ENCODE measurements at places on chromosomes 11 and 22.

GRCh38 chr11:2420502-2421225 is 20.1 kb downstream of the TSSC4 start:
- peak; percentile 70 for DNase-seq

DNA sequence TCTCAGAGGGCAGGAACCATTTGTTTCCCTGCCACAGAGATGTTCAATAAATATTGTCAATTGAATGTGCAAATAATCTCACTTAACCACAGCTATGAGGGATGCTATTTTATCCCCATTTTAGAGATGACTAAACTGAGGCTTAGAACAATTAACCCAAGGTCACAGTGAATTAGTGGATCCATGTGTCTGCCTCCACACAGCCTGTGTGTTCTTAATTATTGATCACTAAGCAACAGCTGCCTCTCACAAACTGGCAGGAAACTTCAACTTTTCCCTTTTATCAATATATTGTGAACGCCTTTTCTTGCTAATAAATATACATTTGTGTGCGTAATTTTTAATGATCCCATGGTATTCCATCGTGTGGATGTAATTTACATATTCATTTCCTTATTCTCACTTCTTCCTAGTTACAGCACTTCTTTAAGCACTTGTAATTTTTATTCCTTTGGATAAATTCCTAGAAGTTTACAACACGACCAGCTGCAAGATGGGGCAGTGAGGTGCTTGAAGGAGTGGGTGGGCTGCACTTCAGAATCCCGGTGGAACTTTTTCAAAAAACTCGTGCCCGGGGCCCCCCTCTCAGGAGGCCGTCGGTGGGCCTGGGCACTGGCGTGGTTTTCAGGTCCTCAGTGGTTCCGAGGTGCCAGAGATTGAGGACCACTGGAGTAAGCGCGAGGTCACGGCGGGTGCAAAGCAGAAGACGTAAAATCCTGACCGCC is 915 bp upstream of the SREBF2 start:
- no peak for DNase-seq

DNA sequence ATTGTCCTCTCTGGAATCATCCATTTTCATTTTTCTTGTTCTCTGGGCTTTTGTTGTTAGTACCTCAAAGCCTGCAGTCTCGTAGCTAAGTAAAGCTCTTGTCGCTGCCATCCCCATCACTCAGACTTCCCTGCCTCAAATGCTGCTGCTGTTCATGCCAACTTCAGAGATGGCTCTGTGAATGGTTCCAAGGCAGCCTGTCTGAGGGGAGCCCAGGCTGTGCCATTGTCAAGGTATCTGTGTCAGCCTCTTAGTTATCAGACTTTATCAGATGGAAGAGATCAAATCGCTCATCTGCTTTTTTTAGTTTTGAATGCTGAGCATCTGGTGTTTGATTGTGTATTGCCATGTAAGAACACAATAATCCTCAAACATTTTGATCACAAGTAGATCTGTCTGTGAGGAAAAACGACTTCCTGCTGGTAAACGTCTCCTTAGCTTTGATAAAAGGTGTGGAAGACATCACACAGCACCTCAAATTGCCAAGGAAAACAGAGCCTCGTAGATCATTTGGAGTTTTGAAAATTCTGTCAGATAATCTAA is 304.2 kb upstream of the ZC3H12C start:
- no peak for DNase-seq

DNA sequence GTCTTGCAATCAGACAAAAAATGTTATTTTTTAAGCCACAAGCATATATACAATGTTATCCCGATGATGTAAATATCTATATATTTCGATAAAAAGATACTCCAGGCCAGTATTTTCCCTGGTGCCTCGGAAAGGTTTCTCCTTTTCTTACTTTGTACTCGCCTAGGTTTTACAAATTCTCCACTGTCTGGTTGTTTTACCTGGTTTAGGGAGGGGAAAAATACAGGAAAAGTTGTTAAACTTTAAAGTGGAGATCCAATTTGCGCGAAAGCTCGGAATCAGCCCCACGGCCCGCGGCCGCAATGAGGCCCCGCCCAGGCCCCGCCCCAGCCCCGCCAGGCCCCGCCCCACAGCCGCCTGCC is 58.4 kb upstream of the WNT7B start:
- DNase-seq, result no peak

DNA sequence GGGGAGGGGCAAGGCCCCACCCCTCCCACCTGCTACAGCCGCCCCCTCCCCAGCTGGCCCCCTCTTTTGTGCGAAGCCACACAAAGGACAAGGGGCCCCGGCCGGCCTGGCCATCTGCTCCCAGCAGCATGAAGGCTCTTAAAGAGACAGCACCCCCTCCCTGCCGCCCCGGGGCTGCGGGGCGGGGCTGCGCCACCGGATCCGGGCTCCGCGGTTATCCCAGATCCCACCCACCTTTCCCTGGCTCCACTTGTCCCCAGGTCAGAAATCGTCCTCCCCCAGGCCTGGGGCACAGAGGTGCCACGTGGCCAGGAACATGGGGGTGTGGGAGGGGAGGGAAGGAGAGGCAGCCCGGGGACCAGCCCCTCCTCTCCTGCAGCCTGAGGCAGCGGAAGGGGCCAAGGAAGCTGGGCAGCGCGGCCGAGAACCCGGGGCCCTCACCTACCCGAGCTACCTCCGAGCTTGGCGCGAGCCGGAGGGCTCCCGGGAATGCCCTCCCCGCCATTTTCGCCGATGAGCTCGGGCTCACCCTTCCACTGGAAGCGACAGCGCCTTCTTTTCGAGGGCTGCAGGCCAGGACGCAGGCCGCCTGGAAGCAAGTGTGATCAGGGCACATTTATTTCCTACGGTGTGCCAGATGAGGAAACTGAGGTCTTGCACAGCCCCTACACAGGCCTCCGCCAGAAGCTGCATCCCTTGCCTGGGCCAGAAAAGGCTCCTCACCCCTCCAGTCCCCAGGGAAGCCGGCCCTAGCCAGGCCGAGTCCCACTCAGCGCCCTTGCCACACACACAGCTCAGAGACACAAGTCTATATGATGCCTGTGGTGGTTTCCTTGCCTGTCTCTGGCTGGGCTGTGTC is 2.5 kb upstream of the RCOR2 start:
- DNase-seq, result no peak

- DNase-seq, result no peak
Measured at GRCh38 chr22:24446260-24446611, 18.8 kb downstream of the ADORA2A start.

- peak; percentile 63 for DNase-seq
Measured at GRCh38 chr11:68297812-68298658, 14.4 kb upstream of the LRP5 start.

GRCh38 chr11:5684646-5685362 is at the start of gene TRIM5:
TRIM5 (minus strand) TSS chr11:5685074; CDS start chr11:5680177, 4,897 bp downstream.
- peak; percentile 82 for DNase-seq
